BJ (cell line): ENCODE measurements at places on chromosomes 7 and 10.

- no peak for DNase-seq
These were observed 52.2 kb downstream of the SEM1 start for GRCh38 chr7:96657347-96658021.

DNA sequence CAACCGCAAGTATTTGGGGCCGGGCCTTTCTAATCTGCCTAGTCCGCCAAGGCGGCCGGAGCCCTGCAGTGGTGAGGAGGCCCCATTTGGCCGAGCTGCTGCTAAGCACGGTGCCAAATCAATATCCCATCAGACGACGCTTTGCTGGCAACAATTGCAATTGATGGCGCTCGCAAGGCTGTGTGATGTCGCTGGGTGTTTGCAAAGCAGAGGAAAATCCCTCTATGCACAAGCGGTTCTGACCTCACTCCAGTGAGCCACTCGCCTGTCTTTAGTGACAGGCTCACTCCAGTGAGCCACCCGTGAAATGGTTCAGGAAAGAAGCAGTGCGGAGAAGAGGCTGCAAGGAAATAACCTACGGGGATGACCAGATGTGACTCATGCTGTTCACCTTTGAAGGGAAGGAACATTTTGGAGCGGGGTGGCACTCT, 18.3 kb upstream of the PDE1C start:
- no peak for DNase-seq

- DNase-seq, result no peak
These were observed 32.6 kb downstream of the GSDME start for GRCh38 chr7:24724451-24725190.

DNA sequence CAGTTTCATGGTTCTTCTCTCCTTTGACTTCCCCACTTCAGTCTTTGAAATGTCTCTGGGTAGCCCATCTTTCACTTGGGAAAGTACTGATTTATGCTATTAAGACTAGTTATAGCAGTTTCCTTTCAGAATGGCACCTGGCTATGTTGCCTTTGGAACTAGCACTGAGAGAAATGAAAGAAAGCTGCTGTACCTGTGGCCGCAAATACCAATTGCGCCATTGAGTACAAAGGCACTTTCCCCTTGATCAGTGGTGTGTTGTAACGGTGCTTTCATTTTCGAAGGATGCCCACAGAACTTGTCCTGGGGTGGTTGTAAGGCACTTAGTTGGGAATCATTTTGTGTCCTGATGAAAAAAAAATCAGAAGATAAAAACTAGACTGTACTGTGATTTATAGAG, 16.8 kb downstream of the BUB3 start:
- DNase-seq, result no peak

DNA sequence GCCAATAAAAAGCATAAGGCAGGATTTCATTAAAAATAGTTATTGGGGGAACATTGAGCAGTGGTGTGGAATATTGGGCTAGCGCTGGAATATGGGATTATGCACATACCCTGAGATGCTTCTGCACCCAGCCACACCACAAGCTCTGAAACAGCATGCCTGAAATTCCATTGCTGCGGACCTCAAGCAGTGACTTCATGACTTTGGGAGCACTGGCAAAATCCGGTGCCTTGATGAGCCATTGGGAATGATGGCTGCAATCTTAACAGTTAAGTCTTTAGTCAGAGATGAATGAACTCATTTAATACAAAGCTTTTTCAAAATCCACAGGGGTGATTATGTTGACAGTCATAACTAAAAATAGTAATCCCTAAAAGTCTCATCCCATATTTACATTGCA, 274.7 kb upstream of the MTPN start:
- no peak for DNase-seq

DNA sequence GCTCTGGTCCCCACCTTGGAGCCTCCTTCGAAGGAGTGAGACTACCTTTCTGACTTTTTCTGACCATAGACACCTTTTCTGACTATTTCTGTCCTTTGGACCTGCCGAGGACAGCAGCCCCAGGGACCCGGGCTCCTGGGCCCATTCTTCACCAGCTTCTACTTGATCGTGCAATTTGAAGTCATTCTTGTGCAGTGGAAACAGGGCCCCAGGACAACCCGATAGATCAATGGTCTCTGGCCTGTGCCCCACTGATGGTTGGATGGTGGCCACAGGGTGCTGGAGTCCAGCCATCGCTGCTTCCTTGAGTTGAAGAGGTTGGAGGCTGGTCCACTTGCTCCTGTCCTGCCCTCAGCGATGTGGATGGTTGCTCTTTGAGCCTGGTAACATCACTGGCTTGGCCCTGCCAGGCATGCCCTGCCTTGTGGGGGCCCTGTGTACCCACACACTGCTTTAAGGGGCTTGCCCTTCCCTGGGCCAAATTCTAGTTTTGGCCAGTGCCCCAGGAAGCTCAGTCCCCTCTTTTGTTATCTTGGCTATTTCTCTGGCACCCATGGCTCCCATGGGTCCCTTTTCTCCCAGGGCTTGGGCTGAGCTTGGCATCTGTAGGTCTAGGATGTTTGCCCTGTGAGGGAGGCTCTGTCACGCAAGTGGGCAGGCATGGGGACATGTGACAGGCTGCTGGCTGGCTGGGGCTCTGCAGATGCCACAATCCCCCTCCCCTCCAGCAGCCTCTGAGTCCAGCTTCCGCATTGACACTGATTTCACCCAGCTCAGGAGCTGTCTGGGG, 375.6 kb upstream of the NUPR2 start:
- DNase-seq, result no peak

GRCh38 chr10:79155301-79156081, 86.7 kb downstream of the ZMIZ1 start:
- DNase-seq, result no peak

DNA sequence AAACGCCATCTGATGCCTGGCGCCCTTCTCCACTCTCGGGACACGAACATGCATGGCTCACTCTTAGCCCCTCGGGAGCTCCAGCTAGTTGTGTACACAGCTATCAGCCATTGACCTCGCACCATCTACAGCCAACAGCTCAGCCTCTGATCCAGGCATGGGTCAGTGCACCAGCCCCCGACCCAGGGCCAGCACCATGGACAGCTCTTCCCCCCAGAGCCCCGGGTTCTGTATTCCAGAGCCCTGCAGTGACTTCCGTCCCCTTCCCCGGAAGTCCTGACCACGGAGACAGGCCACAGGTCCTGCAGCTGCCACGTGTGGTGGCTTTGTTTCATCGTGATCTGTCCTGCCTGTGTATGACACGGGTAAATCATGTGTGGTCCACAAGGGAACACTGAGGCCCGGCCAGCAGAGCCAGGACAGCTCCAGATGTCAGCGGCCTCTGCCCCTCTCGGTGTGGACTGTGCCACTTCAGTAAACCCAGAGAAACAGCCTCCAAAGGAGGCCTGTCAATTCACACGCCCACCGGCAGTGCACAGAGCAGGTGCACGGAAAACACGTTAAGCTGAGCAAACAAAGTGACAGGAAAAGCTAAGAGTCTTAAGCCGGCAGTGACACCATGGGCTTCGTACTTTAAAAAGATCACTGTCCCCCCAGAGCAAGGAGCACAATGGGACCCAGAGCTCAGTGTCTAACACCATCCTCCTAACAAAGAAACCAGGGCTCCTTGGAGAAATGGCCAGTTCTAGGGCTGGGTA, 13.0 kb downstream of the STK32C start:
- no peak for DNase-seq

- DNase-seq, result peak; percentile 39
These were observed 147.1 kb downstream of the LYZL1 start for GRCh38 chr10:29435809-29436501.

GRCh38 chr7:22338877-22339276, 18.1 kb downstream of the RAPGEF5 start:
- DNase-seq, result no peak

GRCh38 chr10:78408671-78409472, 375.2 kb downstream of the RPS24 start:
- DNase-seq, result no peak

DNA sequence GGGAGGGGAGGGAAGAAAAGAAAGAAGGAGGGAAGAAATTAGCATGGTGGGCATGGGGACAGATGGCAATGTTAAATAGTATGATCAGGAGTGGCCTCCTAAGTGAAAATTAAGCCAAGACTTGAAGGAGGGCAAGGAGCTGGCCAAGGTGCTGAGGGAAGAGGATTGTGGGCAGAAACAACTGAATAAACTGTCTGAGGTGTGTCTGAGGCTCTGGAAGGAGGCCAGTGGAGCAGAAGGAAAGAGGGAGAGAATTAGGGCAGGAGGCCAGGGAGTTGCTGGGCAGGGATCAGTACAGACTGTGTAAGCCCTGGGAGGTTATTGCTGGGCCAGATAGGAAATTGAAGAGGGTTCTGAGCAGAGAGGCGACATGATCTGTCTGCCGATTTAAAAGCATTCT, 40.6 kb upstream of the VKORC1L1 start:
- no peak for DNase-seq

DNA sequence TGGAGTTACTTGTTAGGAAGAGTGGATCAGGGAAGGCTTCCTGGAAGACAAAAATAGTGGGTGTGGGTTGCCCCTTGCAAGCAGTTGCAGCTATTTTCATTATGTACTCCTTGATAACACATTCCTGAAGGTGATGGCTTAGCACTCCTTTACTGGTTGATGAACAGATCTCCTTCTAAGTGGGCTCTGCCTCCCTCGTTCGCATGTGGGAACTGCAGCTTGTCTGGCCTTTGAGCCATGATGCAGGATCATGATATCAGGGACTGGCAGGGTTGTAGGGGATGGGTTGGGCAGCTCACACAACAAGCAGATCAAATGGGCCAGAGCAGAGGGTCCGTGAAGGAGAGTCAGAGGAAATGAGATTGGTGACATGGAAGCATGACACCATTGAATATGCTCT, 28.8 kb upstream of the LRRC4 start:
- no peak for DNase-seq

DNA sequence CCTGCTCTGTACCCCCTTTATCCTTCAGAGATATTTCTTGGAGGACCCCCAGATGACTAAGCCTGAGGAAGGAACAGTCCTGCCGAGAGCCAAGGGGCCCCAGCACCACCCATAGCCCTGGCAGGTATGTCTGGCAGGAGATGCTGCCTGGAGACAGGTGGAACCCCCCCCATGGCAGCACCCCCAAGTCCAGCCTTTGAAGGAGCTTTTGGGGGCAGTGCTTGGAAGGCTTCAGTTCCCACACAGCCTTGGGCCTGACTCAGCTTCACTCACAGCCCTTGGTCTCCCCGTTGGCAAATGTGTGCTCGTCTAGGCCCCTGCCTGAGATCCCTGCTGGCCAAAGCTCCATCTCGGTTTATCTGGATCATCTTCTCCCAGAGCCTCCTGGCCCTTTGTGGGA, 23.0 kb upstream of the PCBD1 start:
- DNase-seq, result no peak

DNA sequence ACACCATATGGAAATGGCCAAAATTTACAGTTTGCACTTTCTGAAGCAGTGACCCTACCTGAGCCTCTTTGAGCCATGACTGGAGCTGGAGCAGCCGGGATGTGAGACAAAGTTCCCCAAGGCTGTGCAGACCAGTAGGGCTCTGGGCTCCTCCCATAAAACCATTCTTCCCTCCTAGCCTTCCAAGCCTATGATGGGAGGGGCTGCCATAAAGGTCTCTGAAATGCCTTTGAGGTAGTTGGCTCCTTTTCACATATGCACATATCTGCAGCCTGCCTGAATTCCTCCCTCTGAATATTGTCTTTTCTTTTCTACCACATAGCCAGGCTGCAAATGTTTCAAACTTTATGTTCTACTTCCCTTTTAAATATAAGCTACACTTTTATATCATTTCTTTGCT, 516.6 kb upstream of the POM121L12 start:
- DNase-seq, result no peak

DNA sequence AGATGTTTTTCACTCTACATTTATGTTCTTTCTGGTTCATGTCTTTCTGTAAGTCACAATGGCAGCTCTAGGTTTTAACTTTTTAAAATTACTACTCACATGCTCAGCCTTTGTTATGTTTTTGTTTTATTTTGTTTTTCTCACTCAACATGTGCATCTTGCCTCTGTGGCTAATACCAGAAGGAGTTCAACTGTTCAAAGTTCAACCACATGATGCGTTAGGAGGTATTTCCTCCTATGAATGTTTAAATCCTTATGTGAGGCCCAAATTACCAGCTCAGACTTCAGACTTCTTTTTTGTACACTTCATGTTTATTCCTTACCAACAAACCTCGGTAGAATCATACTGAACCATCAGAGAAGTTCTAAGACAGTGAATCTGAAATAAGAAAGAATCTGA, 151.6 kb downstream of the MALRD1 start:
- DNase-seq, result no peak

DNA sequence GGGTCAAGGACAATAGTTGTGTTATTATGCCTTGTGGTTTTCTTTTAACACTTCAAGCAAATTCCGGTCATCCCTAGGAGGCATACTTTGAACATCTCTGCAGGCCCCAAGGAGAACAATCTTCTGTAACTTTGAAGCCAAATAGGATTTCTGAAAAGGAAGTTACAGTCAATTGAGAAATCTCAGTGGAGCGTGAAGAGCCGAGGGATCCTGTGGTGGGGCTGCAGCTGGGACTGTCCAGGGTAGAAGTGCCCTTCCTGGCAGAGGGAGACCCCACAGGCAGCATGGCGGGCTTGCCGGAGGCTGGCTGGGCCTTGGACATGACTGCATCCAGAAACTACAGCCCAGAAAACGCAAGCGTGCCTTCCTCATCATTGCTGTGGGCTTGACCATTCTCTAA, 179.7 kb downstream of the PTPN20 start:
- DNase-seq, result no peak

- DNase-seq, result no peak
These were observed 27.4 kb upstream of the PLA2G12B start for GRCh38 chr10:72981882-72982529.

DNA sequence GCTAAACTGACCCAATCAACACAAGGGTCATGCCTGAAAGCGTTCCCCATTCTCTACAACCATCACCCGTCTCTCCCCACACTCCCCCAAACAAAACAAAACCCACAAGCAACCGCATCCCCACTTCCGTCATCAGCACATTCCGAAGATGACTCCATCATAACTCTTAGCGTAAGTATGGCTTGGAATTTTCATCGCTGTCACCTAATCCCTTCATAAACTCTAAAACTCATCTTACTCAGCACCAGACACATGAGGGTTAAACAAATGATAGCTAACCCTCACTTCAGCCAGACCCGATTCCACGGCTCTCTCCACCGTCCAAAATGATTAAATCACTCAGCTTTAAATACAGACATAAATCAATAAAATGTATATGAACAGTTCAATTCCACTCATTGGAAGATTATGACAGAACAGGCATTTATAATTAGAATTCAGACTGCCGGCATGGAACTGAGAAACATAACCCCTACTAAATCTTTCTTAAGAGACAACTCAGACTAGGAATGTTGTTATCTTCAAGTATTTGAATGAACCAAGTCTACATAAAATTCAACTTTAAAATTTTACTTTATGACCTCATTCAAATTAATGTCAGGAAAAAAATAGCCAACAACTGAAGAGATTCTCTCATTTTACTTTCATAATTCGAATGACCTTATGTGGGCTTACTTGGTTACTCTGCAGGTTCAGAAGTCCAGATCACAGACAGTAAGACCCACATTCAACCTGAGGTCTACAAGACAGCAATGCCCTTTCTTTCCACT, 215.9 kb downstream of the PARD3 start:
- DNase-seq, result no peak
